CD4-positive, alpha-beta T cell treated with Interleukin-4 for 1 hour (primary cell): ENCODE measurements at places on chromosomes 7 and 10.

DNA sequence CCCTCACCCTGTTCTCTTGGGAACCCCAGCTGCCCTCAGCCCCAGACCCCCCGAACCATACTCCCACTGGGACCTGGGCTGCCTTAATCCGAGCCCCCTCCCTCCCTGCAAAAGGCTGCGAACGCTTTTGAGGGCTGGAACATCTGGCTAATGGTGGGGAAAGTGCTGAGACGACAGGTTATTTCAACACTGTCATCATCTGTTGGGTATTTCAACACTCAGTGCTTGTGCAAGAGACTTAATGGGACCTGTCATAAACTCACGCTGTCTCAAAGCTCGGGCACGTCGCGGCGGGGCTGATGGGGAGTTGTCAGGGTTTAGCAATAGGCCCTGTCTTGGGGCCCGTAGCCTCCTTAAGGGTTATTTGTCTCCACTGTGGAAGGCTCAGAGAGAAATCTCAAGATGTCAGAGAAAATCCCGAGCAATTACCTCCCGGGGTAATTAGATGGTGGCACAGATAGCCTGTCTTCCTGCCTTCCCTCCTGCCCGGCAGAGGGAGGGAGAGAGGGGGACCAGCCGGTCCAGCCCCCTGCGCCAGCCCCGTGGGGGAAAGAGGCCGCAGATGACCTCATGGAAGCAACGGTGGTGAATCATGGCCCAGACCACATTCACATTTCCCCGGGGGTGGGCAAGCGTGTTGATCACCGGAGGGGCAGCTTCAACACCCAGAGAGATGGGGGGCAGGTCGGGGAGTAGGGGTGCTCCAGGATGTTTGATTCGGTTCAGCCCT lies 88.7 kb upstream of the MYL10 start:
- DNase-seq = peak; percentile 26

DNA sequence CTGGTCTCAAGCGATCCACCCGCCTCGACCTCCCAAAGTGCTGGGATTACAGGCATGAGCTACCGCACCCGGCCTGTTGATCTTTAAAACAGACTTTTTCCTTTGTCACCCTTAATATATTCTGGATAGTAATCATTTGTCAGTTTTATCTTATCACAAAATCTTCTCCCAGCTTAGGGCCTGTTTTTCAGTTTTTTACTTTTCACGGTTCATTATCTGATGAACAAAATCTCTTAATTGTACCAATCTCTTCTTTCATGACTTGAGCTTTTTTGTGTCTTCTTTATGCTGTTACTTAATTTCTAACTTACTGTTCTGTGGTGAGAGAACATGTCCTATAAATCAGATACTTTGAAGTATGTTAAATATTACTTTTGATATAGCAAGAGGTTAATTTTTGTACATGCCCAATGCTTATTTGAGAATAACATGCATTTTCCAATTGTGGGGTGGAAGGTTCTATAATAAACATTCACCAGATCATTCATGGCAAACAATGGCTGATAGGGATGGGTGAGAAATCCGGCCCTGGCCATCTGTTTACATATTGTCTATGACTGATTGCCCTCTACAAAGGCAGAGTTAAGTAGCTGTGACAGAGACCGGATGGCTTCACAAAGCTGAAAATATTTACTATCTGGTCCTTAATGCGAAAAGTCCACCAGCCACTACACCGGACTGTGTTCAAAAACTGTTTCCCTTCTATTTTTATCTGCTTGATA lies 5.3 kb downstream of the PAPOLB start:
- DNase-seq = no peak

GRCh38 chr10:63977329-63977923 lies 456.2 kb downstream of the REEP3 start:
- no peak for DNase-seq

DNA sequence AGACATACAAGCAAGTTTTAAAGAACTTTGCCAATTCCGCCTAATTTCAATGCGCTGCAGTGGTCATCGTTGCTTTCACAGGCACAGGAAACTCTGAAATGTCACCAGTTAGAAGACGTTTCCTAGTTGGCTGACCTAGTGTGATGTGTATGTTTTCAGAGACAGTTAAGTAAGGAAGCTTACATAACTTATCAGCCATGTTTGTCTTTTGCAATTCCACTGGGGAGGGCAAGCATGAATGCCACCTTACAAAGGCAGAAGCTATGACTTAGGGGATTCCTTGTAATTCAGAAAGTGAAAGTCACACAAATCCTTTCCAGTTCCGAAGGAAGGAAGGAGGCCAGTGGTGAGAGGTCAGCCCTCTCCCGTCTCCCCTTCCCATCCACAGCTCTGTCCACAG lies 15.0 kb upstream of the NPS start:
- no peak for DNase-seq

GRCh38 chr10:52674474-52674873 lies 98.1 kb downstream of the MBL2 start:
- DNase-seq = no peak

DNA sequence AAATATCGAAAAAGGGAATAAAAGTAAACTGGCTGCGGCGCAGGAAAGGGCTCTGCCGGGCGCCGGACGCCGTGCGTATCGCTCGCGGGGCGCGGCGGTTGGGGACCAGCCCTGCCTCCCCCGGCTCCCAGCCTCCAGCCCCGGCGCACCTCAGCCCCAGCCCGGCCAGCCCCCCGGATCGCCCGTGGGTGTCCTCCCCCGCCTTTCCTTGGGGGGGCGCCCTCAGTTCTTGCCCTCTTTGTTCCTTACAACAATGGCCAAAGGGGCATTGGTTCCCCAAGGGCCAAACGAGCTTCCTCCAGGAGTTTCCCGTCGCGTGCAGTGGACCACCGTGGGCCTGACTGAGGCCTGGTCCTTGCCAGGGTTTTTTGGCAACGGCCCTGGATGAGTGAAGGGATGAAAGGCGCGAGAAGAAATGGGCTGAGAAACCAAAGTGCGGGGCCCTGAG lies 1.2 kb downstream of the MACROH2A2 start:
- DNase-seq = no peak

- no peak for DNase-seq
These were observed 168.8 kb downstream of the TCF7L2 start for GRCh38 chr10:113118882-113119281.
